Ascending aorta (tissue), 2 donors: ENCODE measurements at places on chromosomes 4 and X. TPM values are rescaled to one million over a fixed set of nuclear protein-coding genes. Genes with fewer than 3 reads are reported as not detected.

HTN1 gene
- total RNA-seq, result not detected

PIR gene
- total RNA-seq, result 14.6 TPM

MND1 gene
- not detected for total RNA-seq

ALB gene
- 51.5 TPM for total RNA-seq

LRRC66 gene
- total RNA-seq, result 8.5 TPM

PRMT9 gene
- 1.6 TPM for total RNA-seq
